Bladder microvascular endothelial cell (primary cell): ENCODE measurements at places on chromosomes 2 and 18. TPM values are rescaled to one million over a fixed set of nuclear protein-coding genes. Genes with fewer than 3 reads are reported as not detected.

SKOR2 gene
- not detected in 2 replicates for total RNA-seq

CNDP1 gene
- not detected in 2 replicates for total RNA-seq

CHST9 gene
- not detected in 2 replicates for total RNA-seq

SMAD2 gene
- total RNA-seq = 34.2 and 157 TPM in 2 replicates

HES6 gene
- total RNA-seq = 1.1 and 2.3 TPM in 2 replicates

TNFAIP6 gene
- total RNA-seq = 0.13 TPM in 1 of 2 replicates, not detected in the other

LIPG gene
- total RNA-seq = 2.0 and 3.4 TPM in 2 replicates

UGT1A4 gene
- total RNA-seq = not detected in 2 replicates
